ENCODE measurements at places on chromosomes 6 and 20.
A peak's percentile ranks its signal among the peaks of the same experiment; 100 is the strongest.

GRCh38 chr6:120056085-120056484, 706.5 kb upstream of the MAN1A1 start:
- DNase-seq = no peak

- DNase-seq = peak; percentile 95
Measured at GRCh38 chr20:1033751-1034414, 31.8 kb upstream of the RSPO4 start.

GRCh38 chr20:21175433-21175832, 49.6 kb downstream of the KIZ start:
- DNase-seq = peak; percentile 31

GRCh38 chr6:28897369-28897745, 26.4 kb downstream of the TRIM27 start:
- DNase-seq = peak; percentile 63

GRCh38 chr6:111803804-111804203, 69.4 kb downstream of the FYN start:
- no peak for DNase-seq

- no peak for DNase-seq
Measured at GRCh38 chr6:30196376-30196775, 16.8 kb downstream of the TRIM26 start.

DNA sequence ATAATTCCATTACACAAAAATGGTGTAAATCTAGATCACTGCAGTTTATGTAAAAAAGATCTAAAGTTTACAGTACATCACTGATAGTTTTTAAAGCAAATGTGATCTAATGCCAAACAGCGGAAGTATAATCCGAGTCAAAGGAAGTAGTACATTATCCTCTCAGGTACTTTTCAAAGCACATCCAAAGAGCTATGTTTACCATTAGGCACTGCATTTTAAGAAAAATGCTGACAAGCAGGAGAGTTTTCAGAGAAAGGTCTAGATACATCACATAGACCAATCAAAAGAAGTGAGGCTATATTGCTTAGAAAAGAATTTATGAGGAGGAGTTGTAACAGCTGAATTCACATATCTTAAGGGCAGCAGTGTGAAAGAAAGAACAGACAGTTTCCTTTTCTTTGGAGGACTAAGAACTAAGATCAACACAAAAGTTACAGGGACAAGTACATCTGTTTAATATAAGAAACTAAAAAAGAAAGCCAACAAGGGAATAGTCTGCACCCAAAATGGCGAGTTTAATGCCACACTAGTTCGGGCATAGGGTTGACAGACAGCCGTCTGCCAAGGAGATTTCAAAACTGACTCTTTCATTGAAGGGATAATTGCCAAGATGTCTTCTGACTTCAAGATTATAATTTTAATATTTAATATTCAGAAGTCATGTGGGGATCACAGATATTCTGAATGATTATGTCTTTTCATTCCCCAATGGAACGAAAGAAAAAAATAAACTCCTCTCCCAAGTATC, 1.4 kb downstream of the ZNF184 start:
- no peak for DNase-seq

- DNase-seq = peak; percentile 66
Measured at GRCh38 chr6:159959976-159960384, 8.9 kb upstream of the IGF2R start.

- peak; percentile 97 for DNase-seq
Measured at GRCh38 chr6:136783495-136784270, 8.6 kb downstream of the MAP3K5 start.

DNA sequence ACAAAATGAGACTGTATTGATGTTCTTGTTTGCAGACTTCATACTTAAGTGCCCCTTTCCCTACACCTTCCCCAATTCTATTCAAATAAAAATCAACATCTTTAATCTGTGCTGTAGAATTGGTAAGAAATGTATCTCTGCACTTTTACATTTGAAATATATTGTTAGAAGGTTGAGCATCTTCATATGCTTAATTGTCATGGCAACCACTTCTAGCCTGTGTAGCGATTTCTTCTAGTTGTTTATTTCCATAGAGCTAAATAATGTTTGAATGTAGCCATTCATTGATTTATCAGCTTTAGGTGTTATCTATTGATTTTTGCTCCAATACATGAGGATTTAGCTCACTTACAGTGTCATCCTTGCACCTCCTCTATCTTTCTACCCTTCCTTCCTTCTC, 37.7 kb upstream of the ZNFX1 start:
- no peak for DNase-seq

GRCh38 chr20:64025101-64025825, 10.7 kb upstream of the C20orf204 start:
- DNase-seq = no peak

- DNase-seq = peak; percentile 36
Measured at GRCh38 chr20:1951436-1952115, 42.3 kb downstream of the PDYN start.

DNA sequence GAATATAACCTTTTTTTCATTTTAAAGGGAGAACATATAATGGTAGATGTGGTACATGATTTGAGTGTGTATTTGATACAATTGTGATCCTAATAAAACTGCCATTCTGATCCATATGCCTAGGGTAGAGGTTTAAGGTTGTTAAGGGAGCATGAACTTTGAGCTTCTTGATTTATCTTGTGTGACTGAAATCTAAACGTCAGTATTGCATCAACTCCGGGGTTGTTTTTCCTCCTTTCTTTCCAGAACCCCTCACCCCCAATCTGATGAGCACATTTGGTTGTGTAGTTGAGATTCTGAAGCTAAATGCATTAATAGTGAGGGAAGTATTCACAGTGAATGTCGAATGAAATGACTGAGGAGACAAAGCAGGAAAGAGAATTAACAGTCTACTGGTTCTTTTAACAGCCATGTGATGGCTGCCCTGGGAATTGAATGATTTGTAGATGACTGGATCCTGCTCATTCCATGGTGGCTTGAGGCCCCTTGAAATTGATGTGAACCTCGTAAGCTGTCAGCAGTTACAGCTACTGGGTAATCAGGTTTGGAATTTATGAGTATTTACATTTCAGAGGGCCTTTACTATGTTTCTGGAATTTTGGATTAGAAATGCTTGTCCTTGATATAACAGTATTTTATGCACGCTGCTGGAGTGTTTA, 44.8 kb downstream of the FARS2 start:
- peak; percentile 29 for DNase-seq

DNA sequence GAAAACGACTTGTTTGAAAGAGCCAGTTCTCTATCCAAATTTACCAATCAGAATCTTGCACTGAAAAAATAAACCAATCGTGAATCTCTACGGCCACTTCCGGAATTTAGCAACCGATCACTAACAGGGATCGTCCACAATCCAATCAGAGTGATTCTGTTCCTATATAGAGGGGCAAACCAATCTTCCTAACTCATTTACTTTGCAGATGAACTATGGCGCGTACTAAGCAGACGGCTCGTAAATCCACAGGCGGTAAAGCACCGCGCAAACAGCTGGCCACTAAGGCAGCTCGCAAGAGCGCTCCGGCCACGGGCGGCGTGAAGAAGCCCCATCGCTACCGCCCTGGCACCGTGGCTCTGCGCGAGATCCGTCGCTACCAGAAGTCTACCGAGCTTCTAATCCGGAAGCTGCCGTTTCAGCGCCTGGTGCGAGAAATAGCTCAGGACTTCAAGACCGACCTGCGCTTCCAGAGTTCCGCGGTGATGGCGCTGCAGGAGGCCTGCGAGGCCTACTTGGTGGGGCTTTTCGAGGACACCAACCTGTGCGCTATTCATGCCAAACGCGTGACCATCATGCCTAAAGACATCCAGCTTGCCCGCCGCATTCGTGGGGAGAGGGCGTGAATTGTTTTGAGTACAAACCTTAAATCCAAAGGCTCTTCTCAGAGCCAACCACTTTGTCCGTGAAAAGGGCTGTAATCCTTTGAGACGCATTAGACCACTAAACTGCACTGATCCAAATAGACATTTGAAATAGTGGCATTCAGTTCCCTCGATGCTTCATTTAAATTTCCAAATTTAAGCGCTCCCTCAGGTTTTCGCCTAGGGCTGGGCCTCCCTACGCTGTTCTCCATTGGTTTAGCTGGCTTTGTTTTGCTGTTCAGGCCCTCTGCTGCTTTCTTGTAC, 138.0 kb downstream of the HFE start:
- DNase-seq = no peak

DNA sequence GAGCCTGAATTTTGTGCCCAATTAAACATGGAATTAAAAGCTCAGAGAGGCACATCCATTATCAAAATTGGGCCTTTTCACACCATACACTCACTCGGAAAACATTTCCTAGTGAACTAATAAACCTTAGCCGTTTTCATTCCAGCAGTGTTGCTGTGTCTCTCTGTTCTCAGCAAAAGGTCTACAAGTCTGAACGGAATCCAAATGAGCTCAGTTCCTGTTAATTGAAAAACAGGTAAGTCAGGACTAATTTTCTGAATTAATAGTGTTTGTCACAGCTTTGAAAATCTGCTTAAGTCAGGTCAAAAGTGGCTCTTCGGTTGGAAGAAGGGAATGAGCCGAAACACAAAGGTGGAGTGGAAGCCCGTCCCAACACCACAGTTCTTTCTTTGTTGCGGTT, 163.3 kb upstream of the RALGAPA2 start:
- DNase-seq = no peak

GRCh38 chr6:32070814-32071543, 32.8 kb downstream of the CYP21A2 start:
- DNase-seq = no peak

GRCh38 chr6:83057705-83058321, 7.8 kb downstream of the UBE3D start:
- DNase-seq = peak; percentile 20

GRCh38 chr6:7642791-7643190, 52.8 kb downstream of the SNRNP48 start:
- no peak for DNase-seq

DNA sequence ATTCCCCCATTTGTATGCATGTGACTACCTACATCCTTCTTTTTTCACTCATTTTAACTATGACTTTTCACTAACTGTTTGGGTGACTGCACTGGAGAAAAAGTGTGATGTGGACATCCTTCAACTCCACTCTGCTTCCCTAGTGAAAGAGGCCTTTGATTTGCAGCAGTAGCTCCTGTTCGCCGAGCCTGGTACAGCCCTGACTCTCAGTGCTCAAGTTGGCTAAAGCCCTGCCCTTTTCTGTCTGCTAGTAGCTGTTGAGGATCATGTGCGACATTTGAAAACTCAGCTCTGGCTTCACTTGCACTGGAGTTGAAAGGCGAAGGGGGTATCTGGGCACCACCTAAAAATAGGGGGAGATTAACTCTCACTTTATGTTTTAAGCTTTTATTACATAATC, 42.1 kb downstream of the DAAM2 start:
- no peak for DNase-seq

- DNase-seq = no peak
Measured at GRCh38 chr20:62252342-62252966, 14.1 kb downstream of the OSBPL2 start.

All from MV-4-11 (cell line).